ENCODE measurements at places on chromosomes 12 and 14.

DNA sequence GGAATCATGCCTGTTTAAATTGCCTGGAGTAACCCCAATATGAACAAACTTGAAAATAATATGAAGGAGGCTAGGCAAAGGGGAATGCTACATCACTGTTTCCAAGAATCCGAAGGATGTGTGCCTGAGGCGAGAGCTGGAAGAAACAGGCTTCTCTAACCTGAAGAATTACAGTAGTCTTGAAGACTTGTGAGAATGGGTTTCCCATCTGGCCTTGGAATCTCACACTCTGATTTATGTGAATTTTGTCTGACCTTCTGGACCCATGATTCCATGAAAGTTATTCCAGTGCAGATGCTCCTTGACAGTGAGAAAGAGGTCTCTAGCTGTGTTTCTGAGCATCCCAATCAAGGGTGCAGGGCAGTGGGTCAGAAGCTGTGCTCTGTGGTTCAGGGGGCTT is 122.1 kb upstream of the PARP11 start:
- no peak for DNase-seq

- no peak for DNase-seq
Observed at GRCh38 chr12:106910202-106910601, 45.5 kb upstream of the TMEM263 start.

DNA sequence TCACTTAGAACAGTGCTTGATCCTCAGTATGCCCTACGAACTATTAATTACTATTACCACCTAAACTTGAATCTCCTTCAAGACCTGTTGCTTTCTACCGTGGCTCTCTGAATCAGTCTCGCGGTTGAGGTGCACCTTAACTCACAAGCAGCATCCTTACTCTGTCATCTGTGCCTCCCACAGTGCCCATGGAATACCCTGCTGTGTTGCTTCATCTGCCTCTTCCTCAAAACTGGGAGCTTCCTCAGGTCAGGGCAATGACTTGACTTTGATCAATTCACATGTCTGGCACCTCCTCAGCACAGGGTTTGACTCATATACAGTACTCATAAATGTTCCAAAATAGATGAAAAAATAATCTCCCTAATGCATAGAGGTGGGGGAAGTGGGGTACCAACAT is 305.9 kb downstream of the NUAK1 start:
- DNase-seq: no peak

GRCh38 chr12:113190761-113191160 is 5.2 kb downstream of the RITA1 start:
- peak; percentile 56 for DNase-seq

DNA sequence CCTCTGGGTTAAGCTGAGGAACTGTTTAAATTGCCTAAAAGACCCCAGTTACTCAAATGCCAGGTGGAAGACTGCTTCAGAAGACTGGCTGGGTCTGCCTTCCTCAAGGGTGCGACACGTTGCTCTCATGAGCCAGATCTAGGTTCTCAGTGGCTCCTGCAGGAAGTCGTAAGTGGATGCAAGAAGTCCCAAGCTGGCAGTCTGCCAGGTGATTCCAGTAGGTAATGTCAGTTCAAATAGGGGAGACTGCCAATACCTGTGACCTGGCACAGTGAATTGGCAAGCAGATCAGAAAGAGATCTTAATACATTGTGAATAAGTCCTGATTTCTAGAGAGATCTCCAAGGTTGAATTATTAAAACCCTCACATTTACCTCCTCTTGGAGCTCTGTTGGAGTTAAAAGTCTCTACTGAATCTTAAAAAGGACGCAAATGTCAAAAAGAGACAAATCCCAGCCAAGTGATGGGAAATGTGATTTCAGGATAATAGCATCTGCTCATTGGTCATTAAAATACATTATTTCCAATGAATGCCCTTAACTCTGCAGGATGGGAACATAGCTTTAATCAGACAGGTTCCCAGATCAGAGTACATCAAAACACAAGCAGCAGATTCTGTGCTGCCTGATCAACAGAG is 98.8 kb upstream of the FRMD6 start:
- peak; percentile 61 for DNase-seq

DNA sequence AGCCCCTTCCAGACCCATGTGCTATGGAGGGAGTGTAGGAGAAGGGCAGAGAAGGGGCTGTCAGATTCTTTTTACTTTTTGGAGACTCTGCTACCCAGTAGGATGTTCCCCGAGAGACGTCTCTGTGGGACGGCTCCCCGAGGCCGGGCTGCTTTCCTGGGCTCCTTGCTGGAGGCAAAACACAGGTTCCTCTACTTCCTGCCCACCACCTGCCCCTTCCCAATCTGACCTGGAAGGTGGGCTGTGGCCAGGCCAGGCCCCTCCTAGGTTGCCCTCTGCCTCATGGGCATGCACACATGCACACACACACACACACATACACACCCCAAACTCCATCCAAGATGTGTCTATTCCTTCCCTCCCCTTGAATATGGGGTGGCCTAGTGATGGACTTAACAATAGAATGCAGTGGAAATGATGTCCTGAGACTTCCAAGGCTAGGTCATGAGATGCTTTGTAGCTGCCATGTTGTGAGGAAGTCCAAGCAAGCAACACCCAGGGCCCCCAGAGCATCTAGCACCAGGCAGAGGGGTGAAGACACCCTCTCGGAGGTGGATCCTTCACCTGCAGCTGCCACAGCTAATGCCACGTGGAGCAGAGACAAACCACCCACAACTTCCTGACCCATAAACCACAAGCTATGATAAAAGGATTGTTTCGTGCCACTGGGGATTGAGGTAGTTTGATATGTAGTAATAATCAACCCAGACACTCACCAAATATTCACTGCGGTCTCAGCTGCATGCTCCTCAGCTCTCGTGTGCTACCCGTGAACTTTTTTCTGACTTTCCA is 1.6 kb upstream of the ASB2 start:
- no peak for DNase-seq

DNA sequence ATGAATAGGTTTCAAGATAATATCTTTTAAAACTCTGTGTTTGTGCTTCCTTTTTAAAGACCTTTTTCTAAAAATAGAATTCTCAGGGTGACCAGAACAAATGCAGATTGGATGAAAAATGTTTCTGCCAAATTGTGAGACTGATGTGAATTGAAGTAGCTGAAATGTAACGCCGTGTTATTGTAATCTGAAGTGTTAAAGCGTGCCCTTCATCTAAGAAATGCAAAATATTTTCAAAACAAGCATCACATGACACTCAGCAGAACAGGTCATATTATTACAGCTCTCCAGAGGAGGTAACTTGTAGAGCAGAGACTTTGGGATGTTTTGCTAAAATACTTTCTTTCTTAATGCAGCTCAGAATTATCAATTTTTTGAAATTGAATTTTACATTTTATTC is 90.0 kb upstream of the PLEKHA5 start:
- no peak for DNase-seq

GRCh38 chr14:21902561-21903181 is 229.1 kb upstream of the OR4E1 start:
- peak; percentile 47 for DNase-seq

GRCh38 chr12:93957870-93958269 is 190.5 kb upstream of the PLXNC1 start:
- no peak for DNase-seq

DNA sequence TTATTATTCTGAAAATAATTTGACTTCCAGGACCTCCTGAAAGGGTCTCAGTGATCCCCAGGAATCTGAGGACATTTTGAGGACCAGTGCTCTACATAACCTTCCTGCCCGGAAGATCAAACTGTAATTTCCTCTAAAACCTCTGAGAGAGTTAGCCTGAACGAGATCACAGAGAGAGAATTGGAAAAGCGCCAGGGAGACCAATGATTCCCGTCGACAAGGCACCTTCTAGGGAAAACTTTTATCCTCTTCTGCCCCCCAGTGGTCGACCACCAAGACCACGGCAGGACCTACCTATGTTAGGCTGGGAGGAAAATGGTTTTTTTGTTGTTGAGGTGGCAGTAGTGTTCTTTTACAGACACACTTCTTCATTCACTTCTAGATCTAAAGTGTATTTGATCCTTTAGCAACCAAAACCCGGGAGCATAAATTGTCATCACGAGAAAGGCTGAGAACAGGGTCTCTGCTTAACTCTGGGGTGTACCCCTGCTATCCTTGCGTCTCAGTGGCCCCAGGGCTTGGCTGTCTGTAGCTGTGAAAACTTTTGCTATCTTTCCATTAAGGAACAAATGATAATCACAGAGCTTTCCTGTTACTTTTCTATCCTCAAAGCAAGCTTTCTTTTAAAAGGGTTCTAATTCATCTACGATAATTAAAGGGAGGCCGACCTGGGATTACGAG is 62.9 kb upstream of the NID2 start:
- peak; percentile 98 for DNase-seq

DNA sequence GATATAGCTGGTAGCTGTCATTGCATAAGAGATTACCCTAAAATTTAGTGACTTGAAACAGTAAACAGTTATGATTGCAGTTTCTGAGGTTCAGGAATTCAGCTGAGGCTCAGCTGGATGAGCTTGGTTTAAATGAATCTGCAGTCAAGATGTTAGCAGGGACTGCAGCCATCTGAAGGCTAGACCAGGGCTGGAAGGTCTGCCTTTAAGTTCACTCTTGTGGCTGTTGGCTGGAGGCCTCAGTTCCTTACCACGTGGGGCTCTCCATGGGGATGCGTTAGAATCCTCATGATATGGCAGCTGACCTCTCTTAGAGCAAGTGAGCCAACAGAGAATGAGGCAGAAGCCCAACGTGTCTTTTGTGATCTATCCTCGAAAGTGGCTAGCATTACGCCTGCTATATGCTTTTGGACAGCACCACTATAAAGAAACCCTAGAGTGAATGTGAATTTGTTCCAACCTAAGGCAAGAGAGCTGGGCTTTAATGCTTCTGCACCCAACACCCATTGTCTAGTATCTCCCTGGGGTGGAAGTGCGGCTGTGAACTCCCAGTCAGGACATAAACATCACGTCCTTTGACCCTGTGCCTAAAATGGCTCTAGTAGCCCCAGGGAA is 26.0 kb downstream of the HSPB8 start:
- DNase-seq: no peak

DNA sequence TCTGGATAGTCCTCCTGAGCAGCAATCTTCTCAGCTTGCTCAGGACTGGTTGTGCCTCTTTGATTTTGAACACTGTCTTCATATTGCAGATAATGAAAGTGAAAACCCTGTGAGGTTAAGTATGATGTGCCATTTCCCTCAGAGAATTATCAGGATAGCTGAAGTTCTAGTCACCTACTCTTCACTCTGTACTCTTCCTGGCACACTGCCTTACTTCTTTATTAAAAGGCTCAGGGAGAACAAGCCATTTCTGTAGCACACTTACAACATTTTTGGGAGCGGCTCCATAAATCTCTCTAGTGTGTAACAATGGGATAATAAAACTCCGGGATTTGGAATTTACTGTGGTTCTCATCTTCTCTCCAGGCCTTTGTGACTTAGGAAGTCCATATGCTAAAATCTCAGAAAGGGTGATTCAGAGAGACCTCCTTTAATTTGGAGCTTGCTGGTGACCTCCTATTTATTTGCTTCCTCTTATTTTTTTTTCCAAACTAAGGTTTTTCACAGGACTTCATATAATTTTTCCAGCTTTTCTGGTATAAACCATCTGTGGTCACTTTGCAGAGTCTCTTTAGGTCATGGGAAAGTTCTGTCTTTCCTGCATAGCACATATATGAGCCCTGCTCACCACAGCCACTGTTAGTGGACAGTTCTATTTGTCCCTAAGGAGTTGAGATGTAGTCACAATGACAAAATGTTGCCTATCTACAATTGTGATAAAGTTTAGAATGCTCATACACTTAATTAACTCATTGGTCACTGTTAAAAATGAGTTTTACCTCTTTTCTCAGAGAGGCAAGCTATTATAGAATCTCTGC is 53.5 kb upstream of the LDHB start:
- no peak for DNase-seq

GRCh38 chr12:51270067-51270950 is at the start of gene SMAGP:
TSS of gene SMAGP (minus strand) at chr12:51270415. CDS start at chr12:51269278, 1,137 bp downstream.
- DNase-seq: peak; percentile 50

- DNase-seq: no peak
Observed at GRCh38 chr12:92496790-92497189, 206.0 kb upstream of the PLEKHG7 start.

DNA sequence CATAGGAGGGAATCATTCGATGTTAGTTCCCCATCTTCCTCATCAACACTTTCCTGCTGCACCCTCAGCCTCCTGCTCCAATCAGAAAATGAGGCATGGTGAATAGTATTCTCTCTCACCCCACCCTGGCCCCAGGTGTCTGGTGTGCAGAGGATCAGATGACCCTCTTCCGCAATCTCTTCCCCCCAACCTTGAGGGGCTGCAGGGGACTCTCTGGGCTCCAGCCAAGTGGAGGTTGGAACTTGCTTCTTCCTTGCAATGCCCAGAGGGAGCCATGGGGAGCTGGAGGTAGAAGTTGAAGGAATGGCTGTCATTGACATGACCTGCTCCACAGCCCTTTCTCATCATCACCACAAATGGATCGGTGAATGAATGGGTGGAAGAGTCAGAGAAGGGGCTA is 20.2 kb upstream of the ESRRB start:
- no peak for DNase-seq

GRCh38 chr12:2960996-2961616 is 1.9 kb downstream of the TEAD4 start:
- DNase-seq: peak; percentile 21

GRCh38 chr14:74190927-74191575 is 48.2 kb upstream of the VSX2 start:
- no peak for DNase-seq

- DNase-seq: no peak
Observed at GRCh38 chr12:98388126-98388525, 127.3 kb upstream of the TMPO start.

DNA sequence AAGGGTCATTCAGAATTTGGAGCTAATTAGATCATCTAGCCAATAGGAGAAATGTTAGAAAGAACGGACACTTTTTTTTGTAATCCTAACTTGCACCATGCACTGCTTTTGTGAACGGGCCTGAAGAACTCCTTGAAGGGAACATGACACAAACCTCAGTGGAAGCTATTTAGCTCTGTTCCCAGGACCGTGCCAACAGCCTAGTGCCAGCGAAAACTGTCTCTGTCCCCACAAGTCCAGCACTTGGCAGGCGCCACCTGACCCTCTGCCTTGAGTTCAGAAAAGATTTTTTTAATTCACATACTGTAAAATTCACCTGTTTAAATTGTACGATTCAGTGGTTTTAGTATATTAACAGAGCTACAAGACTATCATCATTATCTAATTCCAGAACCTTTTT is 31.3 kb upstream of the KCNA5 start:
- DNase-seq: no peak

GRCh38 chr12:1044696-1045095 is 53.7 kb downstream of the ERC1 start:
- DNase-seq: peak; percentile 58

- DNase-seq: no peak
Observed at GRCh38 chr14:65850429-65851135, 438.1 kb downstream of the FUT8 start.
